Esophagus squamous epithelium (tissue), 5 donors: ENCODE measurements at places on chromosomes 3 and 15.

DNA sequence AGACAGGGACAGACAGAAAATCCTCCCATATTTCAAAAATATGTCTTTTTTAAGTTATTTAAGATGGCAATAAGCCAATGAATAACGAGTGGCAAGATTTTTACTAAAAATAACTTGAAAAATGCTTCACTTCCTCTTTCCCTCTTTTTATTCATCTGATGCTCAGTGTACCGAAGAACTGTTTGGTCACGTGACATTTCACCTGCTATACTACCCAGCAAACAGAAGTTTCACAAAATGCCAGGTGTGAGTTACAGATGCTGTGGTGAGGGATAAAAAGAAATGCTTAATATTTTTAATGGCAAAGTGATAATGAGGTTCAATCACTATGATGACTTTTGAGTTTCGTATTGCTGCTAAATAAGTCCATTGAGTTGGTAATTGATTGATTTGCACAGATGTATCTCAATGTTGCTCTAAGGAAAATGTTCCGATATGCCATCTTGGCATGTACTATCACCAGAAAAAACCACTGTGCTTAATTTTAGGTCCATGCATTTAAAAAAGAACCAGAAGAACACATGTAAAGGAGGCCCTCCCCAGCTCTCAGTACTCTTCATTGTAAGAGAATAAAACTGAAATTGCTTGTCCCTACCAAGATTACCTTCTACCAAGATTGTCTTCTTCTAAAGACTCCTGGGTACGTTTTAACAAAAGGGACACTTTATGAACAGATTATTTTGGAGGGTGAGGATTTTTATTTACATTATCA, 26.0 kb upstream of the SEC62 start:
- no peak for DNase-seq

GRCh38 chr3:27130796-27131195, 238.4 kb downstream of the NEK10 start:
- no peak for DNase-seq

GRCh38 chr15:31745841-31746240, 284.5 kb upstream of the CHRNA7 start:
- no peak for DNase-seq

- DNase-seq: no peak
These were observed 331.0 kb upstream of the ROPN1 start for GRCh38 chr3:124322966-124323365.

DNA sequence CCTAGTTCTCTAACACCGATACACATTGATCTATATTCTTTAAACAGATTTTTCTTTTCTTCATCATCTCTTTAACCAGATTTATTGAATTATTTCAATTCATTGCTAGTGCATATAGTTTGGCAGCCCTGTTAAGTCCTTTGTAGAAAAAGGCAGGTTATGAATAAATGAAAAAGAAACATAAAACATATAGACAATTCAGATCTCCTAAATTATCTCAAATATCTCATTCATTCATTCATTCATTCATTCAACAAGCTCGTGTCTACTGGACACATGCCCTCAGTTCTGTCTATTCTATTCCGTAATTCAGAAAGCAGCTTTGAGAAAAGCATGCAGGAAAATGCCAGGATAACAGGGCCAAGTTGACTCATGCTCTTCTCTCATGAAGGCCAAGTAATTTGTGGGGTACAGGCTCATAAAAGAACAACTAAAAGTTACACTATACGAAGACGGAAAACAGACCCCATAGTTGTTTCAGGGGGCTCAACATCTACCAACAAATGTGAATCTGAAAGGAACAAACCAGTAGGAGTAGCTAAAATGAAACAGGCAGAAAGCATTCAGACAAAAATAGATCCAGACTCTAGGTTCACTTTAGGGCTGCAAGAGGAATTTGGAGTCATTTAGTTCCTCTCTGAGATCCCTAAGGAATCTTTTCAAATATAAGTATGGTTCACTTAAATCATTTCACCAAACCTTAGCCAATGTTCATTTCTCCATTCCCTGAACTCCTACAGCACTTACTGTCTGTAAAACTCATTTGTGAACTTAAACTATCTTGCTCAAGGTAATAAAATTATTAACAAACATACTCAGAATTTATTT, 7.5 kb downstream of the ZNF148 start:
- DNase-seq: no peak

DNA sequence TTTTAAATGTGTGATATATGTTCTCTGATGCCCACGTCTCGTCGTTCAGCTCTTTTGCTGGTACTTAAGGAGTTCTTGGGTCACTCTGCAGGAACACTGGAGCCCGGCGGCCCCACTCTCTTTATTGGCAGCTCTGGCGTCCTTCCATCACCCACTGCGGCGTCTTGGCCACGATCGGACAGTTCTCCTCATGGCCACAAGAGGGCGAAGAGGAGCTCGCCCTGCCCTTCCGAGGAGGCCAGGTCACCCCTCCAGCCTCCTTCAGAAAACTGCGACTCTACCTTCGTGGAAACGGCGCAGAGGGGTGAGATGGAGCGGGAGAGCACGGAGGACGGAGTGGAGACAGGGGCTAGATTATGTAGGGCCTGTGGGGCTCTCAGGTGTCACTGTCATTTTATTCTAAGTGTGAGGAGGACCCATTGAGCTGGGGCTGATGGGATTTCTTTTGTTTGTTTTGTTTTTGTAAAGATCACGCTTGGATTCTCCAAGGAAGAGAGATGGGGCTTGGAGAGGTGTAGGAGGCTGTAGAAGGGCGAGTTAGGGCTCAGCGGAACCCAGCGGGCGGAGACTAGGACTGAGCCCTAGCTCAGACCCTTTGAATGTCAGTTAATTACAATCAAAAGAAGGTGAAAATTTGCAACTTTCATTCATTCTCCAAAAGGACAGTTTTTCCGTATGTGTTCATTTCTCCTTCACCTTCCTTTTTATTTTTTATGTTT, 28.0 kb upstream of the GABRA5 start:
- no peak for DNase-seq

DNA sequence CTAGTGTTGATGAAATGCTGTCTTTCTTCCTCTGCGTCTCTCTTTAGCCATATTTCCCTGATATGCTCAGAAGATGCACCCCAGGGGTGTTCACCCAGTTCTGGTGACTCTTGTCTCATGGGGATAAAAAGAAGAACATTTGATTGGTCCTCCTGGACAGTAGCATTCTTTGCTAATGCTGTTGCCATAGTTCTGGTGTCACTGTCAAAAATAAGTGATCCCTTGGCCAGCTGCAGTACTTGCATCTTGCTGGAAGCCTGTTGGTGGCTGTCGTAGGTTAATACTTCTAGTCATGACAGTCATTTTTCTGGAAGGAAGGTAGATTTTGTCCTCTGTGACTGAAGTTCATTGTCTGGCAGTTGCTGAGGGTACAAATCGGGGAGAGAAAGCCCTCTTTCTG, 124.5 kb downstream of the UNC13C start:
- no peak for DNase-seq

DNA sequence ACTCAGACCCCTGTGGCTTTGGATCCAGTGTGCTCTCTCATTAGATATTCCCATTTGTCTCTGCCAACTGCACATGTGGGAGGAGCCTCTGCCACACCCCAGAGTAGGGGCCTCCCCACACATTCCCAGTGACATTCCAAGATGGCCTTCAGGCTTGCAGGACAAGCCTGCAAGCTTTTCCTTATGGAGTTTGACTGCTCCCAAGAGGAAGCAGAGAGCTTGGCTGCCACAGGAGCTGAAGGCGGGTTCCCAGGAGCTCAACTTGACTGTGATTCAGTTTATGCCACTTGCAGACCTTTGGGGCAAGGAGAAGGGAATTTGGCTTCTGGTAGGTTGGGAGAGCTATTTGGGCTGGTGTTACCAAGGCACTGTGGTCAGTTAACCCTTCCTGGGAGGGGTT, 22.5 kb upstream of the EPHB1 start:
- no peak for DNase-seq

DNA sequence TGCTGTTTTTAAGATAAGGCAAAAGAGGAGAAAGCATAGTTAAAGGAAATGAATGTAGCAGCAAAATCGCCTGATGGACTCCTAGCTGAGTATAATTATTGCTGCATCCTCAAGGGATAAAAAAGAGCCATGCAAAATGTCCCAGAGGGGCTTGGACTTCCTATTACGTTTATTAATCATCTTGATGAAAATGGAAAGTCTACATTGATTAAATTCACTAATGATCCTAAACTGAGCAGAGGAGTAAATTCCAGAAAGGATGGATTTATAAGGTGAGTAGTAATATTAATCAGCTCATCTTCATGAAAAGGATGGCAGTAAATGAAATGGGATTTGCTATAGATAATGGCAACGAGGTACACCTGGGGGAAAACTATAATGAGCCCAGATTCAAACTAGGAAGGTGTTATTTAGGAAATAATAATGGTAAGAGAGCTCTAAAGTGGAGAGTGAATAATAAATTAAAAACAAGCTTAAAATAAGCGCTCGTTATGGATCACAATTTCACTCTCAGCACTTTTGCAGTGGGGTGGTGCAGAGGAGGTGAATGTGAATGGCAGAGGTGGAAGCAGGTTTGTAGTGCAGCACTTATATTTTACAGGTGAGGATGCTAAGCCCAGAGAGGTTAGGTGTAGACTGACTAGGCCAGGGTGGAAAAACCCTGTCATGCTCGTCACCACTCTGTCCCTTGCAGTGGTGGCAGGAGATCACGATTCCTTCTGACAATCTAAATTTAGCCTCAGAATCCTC, 22.3 kb downstream of the IL5RA start:
- DNase-seq: no peak

DNA sequence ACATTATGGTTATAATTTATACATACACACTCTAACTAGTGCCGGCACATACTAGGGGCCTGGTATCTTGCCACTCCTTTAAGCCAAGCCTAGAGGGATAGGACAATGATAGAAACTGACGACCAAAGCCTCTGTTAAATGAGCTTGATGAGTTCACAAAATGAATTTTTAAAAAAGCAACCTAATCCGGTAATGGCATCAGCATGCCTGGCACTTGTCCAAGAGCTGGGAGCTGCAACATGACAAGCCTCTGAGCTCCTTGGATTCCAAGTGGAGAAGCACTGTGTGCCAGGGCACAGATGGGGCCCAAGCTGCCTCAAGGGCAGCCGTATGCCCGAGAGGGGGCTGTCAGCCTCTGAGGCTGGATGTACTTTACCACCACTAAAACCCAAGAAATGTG, 9.7 kb downstream of the ETV5 start:
- no peak for DNase-seq

DNA sequence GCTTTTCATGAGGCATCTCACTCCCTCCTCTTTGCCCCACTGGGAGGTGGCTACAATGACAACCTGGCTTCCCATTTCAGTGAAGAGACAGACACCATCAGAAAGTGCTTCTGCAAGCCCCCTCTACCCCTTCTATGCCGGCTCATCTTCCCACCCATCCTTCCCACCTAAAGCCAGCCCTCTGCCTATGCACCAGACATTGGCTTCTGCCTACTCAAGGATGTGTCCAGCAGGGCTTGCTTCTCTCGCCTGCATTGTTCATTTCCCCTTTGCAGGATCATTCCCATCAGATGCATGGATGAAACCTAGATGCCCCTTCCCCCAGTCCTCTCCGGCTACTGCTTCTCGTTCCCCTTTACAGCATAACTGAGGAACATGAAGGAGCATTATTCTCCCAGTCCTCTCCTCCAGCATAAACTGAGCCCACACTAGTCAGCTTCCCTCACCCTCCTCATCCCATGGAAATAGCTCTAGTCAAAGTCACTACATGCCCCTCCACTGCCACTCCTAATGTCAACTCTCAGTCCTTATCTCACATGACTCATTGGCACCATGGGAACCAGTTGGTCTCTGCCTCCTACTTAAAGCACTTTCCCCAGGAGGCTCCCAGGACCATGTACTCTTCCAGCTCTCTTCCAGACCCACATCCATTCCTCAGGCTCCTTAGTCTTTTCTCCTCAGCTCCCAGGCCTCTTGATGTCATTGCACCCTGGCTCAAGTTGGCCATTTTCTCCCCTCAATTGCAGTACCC, 47.9 kb downstream of the TM2D3 start:
- DNase-seq: no peak

- DNase-seq: no peak
These were observed 42.2 kb downstream of the FOXP1 start for GRCh38 chr3:71541313-71541712.

GRCh38 chr3:63876260-63876659, 12.6 kb downstream of the ATXN7 start:
- no peak for DNase-seq

DNA sequence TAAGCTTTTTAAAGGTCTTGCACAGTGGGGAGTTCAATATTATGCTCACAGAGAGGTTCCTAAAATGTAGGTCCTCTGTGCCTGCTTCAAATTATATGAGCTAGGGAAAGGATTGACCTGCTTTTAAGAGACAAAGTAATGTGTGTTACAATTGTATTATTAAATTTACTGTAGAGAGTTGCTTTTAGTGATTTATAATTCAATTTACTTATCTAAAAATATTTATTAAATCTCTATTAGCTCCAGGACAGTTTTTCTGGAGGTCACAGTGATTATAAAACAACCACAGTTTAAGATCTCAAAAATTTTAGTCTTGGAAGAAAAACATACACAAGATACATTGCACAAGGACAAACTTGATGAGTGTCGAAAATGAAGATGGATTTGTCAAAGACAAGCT, 665.7 kb upstream of the ARPP21 start:
- no peak for DNase-seq

DNA sequence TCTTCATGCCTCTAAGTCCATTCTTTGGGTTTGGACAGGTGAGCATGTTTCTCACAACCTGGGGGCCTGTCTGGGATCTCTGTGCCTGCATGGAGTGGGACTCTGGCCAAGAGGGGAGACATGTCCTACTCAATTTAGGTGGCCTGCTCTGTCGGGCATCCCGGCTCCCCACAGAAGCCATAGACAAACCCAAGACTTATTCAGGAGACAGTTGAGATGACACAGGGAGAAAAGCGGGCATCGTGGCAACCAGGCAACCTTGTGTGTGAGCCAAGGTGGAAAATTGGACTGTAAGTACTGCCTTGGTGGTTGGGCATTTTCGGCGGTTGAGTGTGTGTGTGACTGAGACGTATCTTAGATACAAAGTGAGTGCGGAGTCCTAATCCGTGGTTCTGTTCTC, 40.5 kb downstream of the PPCDC start:
- DNase-seq: no peak

DNA sequence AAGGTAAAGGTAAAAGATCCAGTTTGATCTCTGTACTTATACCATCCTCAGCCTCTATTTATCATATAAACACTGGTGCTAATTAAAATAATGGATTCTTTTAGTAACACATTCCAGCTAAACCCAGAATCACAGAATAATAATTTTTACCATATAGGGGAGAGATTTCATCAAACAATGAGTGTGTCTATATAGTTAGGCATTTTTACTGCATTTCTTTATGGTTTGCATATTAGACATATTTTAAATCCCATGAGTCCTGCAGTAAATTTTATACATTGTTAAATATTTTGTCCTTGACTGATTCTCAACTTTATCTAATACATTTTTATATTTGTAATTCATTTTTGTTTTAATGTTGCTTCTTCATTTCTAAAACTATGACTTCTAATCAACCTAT, 323.7 kb upstream of the AGTR1 start:
- DNase-seq: no peak

- DNase-seq: no peak
These were observed 15.2 kb upstream of the TMEM212 start for GRCh38 chr3:171827836-171828458.

DNA sequence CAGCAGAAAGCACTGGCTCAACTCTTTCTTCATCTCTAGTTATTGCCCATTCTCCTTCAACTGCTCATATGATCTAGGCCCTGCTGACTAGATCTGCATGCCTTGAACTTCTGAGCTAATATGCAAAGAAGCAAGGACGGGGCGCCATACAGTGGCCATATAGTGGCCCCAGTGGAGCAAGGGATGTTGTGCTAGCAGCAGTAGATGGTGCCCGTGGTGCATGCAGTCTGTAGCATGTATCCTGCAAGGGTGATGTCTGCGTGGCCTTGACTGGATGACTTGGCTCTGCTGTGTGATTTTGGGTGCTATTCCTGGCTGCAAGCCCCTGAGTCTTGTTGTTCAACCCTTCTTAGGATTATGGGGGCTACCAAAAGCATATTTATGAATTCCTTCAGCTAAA, 12.2 kb upstream of the NMD3 start:
- no peak for DNase-seq
